ENCODE measurements at places on chromosomes 6 and 20. TPM values are rescaled to one million over a fixed set of nuclear protein-coding genes. Genes with fewer than 3 reads are reported as not detected.

Gene PDE7B
- total RNA-seq, result 18.7 TPM

Gene MAP3K4
- 28.6 TPM for total RNA-seq

Gene METTL24
- total RNA-seq, result not detected

Gene C6orf52
- 0.30 TPM for total RNA-seq

Gene TMEM170B
- total RNA-seq, result 1.8 TPM

Gene FUT9
- not detected for total RNA-seq

Gene KCNG1
- 108 TPM for total RNA-seq

Gene TGM3
- total RNA-seq, result not detected

Gene ID4
- 2.4 TPM for total RNA-seq

Gene KIF6
- 0.55 TPM for total RNA-seq

Gene MOCS3
- 9.8 TPM for total RNA-seq

Gene SLC17A1
- not detected for total RNA-seq

Gene HLA-F
- total RNA-seq, result 8.0 TPM

Gene SLC26A8
- total RNA-seq, result not detected

Gene BAK1
- 14.8 TPM for total RNA-seq

Gene TDRD6
- total RNA-seq, result 0.05 TPM

Gene OR2H2
- not detected for total RNA-seq

Gene ACSS2
- 36.5 TPM for total RNA-seq

Gene GSTA4
- 35.9 TPM for total RNA-seq

Gene PAK5
- not detected for total RNA-seq

Gene SYCP2
- total RNA-seq, result 0.32 TPM

Gene KCNK15
- total RNA-seq, result 0.09 TPM

Gene GSTA2
- not detected for total RNA-seq
